ENCODE measurements at places on chromosomes 13 and 19. TPM values are rescaled to one million over a fixed set of nuclear protein-coding genes. Genes with fewer than 3 reads are reported as not detected.

DNA sequence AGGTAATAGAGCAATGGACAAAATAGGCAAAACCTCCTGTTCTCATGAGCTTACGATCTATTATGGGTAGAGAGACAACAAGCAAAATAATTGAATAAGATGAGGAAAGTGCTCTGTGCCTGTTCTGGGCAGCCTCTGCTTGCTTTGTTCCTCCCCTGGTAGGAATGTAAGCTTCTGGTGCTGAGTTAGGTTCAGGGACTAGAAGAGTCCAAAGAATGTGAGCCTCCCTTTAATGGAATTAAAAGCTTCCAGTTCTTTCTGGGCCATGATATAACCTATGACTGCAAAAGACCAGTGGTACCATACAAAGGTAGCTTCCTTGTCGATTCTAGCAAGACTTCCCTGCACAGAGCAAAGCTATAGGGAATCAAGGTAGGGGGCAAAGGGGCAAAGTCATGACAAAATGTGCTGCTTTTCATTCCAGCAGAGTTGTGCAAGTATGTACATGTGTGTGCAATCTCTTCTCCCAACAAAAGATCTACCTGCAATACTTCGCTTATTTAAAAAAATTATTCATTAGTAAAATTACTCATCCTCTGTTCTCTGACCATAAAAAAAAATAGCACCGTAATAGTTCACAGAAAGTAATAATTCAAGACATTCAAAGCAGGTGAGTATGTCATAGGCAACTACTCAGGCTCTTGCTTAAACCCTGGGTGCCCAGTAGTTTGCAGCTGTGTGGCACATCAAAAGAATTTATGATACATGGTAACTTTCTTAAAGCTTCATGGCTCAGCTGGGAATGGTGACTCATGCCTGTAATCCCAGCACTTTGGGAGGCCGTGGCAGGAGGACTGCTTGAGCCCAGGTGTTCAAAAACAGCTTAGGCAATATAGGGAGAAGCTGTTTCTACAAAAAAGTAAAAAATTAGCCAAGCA, 21.4 kb downstream of the ACOD1 start:
- H3K4me3 ChIP-seq: no peak overlapping the region
- H3K27ac ChIP-seq: no peak overlapping the region
- DNase-seq: no peak
- H3K27me3 ChIP-seq: peaks cover 52% of the 10 kb centered on the region
- H3K4me1 ChIP-seq: peaks cover 9% of the 10 kb centered on the region

Gene ZNF600
- 23.5 TPM for total RNA-seq

- no peaks in the 10 kb centered on the region for H3K27me3 ChIP-seq
- H3K4me3 ChIP-seq: no peak overlapping the region
- H3K36me3 ChIP-seq: no peaks in the 10 kb centered on the region
- no peak overlapping the region for H3K27ac ChIP-seq
Measured at GRCh38 chr13:87128036-87128435, 543.1 kb upstream of the SLITRK5 start.

Gene STXBP2
- 132 TPM for total RNA-seq

GRCh38 chr19:39177110-39177699, 19.6 kb upstream of the NCCRP1 start:
- no peak for DNase-seq
- H3K4me1 ChIP-seq: no peaks in the 10 kb centered on the region
- no peak overlapping the region for H3K4me3 ChIP-seq
- H3K36me3 ChIP-seq: no peaks in the 10 kb centered on the region
- no peaks in the 10 kb centered on the region for H3K27me3 ChIP-seq

- H3K27ac ChIP-seq: no peak overlapping the region
- H3K4me3 ChIP-seq: peak overlapping the region; percentile 53
- peaks cover 14% of the 10 kb centered on the region for H3K27me3 ChIP-seq
- peak; percentile 69 for DNase-seq
- peaks cover 8% of the 10 kb centered on the region for H3K36me3 ChIP-seq
Measured at GRCh38 chr19:46014941-46015686, 7.7 kb downstream of the PGLYRP1 start.

- no peak for DNase-seq
- H3K4me1 ChIP-seq: peaks cover 26% of the 10 kb centered on the region
- no peaks in the 10 kb centered on the region for H3K36me3 ChIP-seq
- no peaks in the 10 kb centered on the region for H3K27me3 ChIP-seq
- H3K4me3 ChIP-seq: no peak overlapping the region
- H3K27ac ChIP-seq: no peak overlapping the region
Measured at GRCh38 chr19:10238172-10238783, 7.1 kb upstream of the S1PR2 start.

DNA sequence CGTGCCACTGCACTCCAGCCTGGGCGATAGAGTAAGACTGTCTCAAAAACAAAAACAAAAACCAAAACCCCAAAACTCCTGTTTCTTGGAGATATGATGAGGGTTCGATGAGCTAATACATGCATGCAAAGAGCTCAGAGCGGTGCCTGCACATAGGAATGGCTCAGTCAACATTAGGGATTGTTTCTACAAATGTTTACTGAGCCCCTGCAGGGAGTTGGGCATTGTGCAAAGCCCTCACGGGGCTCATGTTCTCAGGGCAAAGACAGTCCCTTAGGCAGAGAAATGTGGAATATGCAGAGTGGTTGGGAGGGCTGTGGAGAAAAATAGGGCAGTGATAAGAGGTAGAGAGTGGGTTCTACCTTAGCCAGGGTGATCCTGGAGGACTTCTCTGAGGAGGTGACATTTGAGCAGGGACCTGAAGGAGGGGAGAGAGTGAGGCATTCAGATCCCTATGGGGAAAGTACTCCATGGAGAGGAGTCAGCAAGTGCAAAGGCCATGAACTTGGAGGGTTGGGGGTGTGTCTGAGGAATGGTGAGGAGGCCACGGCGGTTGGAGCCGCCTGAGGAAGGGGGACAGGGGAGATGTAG, 1.5 kb upstream of the EHD2 start:
- peaks cover 2% of the 10 kb centered on the region for H3K4me1 ChIP-seq
- H3K4me3 ChIP-seq: no peak overlapping the region
- no peaks in the 10 kb centered on the region for H3K36me3 ChIP-seq

GRCh38 chr19:39236527-39236926, 8.3 kb downstream of the IFNL3 start:
- H3K4me3 ChIP-seq: no peak overlapping the region
- peak overlapping the region; percentile 46 for H3K27ac ChIP-seq
- H3K27me3 ChIP-seq: peaks cover 7% of the 10 kb centered on the region
- H3K36me3 ChIP-seq: no peaks in the 10 kb centered on the region
- peaks cover 26% of the 10 kb centered on the region for H3K4me1 ChIP-seq

Gene SERTAD3
- 13.4 TPM for total RNA-seq

DNA sequence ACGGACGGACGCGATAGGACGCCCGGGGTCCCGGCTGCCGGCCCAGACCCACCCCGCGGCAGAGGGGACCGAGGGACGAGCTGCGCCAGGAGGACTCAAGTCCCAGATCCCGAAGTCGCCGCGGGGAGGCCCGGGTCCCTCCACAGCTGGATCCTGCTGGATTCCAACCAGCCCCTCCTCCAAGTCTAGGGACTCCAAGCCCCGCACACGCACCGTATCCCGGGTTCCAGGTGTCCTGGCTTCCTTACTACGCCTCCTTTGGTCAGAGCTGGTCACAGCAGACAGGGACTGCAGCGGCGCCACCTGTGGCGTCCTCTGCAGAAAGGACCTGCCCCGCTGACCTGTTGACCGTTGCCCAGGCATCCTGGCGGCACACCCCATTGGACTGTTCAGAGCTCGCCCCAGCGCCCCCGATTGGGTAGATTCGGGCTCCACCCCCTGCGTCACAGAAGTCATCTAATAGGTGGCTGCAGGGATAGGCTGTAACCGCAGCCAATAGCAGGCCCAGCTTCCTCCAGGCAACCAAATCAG, 29.0 kb upstream of the ZNF709 start:
- H3K27me3 ChIP-seq: no peaks in the 10 kb centered on the region
- DNase-seq: no peak
- no peaks in the 10 kb centered on the region for H3K4me1 ChIP-seq
- peaks cover 21% of the 10 kb centered on the region for H3K36me3 ChIP-seq
- H3K27ac ChIP-seq: no peak overlapping the region

DNA sequence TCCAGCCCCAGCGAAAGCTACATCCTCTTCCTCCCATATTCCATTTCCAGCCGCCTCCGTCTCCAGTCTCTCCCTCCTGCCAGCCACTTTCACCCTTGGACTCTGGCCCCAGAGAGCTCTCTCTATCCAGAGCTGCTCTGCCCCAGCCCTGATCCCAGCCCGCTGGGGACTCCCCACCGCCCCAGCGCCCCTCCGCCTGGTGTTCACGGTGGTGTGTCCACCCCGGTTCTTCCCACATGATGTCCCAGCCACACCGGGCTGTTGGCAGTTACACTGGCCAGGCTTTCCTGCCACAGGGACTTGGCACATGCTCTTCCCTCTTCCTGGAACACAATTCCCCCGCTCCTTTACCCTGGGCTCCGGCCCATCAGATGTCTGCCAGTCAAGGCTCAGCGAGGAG, 11.3 kb upstream of the EMC10 start:
- H3K27me3 ChIP-seq: no peaks in the 10 kb centered on the region
- no peak for DNase-seq
- no peak overlapping the region for H3K27ac ChIP-seq
- H3K4me3 ChIP-seq: no peak overlapping the region
- H3K36me3 ChIP-seq: no peaks in the 10 kb centered on the region

DNA sequence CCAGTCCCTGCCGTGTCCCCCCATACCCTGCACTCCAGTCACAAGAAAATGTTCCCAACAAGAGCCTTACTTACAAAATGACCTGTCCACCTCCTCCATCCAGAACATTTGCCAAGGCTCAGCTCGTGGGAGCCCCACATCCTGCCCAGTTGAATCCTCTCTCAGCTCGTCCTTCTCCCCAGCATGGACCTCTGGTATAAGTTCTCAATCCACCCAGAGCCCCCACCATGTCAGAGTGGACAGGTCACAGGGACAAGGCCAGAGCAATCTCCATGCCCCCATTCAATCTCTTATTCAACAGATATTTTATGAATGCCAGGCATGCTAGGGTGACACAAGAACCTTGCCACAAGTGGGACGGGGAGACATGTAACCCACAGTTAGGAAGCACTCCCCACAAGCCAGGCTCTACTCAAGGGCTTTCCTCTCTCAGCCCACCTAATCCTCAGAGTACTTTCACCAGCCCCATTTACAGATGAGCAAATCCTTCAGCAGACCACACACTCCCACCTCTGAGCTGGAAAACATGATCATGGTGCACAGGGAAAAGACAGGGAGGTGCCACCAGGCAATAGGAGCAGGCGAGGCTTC, 15.1 kb downstream of the DEDD2 start:
- H3K27ac ChIP-seq: peak overlapping the region; percentile 96
- no peak for DNase-seq
- H3K27me3 ChIP-seq: no peaks in the 10 kb centered on the region
- peak overlapping the region; percentile 73 for H3K4me3 ChIP-seq

- no peaks in the 10 kb centered on the region for H3K36me3 ChIP-seq
- H3K27me3 ChIP-seq: no peaks in the 10 kb centered on the region
- no peak for DNase-seq
- no peak overlapping the region for H3K4me3 ChIP-seq
Measured at GRCh38 chr13:106238690-106239089, 296.8 kb downstream of the EFNB2 start.

- H3K27ac ChIP-seq: no peak overlapping the region
- DNase-seq: no peak
- no peaks in the 10 kb centered on the region for H3K4me1 ChIP-seq
- H3K27me3 ChIP-seq: no peaks in the 10 kb centered on the region
- H3K36me3 ChIP-seq: no peaks in the 10 kb centered on the region
Measured at GRCh38 chr19:51695088-51695487, 2.0 kb downstream of the SPACA6 start.

Gene POGLUT2
- total RNA-seq: 11.1 TPM

Gene IGFL1
- not detected for total RNA-seq

GRCh38 chr19:17985037-17985818, 18.3 kb downstream of the KCNN1 start:
- H3K36me3 ChIP-seq: no peaks in the 10 kb centered on the region
- H3K4me1 ChIP-seq: no peaks in the 10 kb centered on the region
- DNase-seq: no peak

Gene MISP3
- 1.4 TPM for total RNA-seq

DNA sequence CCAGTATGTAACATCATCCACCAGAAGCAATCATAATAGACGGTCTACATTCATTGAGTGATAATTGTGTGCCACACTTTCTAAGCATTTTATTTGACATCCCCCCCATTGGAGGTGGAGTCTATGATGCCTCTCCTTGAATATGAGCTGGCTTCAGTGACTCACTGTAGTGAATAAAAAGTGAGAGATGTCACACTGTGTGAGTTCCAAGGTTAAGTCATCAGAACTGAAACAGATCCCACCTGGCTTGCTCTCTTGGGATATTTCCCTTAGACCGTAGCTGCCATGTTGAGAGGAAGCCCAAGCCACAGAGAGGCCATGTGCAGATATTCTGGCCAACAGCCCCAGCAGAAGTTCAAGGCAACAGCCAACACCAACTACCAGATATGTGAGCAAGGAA, 12.6 kb downstream of the RTBDN start:
- H3K27ac ChIP-seq: no peak overlapping the region
- peaks cover 11% of the 10 kb centered on the region for H3K27me3 ChIP-seq
- no peak overlapping the region for H3K4me3 ChIP-seq
- no peak for DNase-seq

GRCh38 chr13:42602906-42603305, 29.0 kb downstream of the TNFSF11 start:
- no peak for DNase-seq
- no peak overlapping the region for H3K4me3 ChIP-seq
- peaks cover 6% of the 10 kb centered on the region for H3K4me1 ChIP-seq
- peaks cover 1% of the 10 kb centered on the region for H3K36me3 ChIP-seq
- no peak overlapping the region for H3K27ac ChIP-seq

DNA sequence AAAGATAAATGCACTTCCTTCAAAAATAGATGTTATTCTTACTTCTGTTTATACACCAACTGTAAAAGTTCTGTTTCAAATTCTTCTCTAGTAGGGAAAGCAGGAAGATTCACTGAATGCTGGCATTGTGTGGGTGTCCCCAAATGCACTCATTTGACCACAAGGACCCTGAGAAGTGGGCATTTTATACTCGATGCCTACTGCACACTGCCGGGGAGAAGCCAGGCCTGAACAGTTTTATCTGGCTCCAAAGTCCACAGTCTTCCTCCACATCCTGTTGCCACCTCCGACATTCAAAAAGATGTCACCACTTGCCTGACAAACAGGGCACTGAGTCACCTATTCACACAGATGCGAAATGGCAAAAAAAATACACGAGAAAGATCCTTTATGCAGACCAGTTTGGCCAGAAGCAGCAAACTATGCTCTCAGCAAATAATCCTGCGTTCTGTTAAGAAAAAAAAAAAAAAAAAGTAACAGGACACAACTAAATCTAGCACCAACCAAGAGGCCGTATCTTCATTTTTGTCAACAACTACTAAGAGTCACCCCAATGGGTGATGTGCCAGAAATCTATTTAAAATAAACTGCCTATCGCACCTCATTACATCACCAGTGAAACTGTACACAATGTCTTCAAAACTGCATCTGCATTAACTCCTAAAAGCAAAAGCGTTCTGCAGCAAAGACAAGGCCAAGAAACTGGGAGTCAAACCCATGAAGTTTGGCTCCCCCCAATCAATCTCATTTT, 6.2 kb downstream of the ZC3H4 start:
- peaks cover 53% of the 10 kb centered on the region for H3K36me3 ChIP-seq
- H3K27me3 ChIP-seq: no peaks in the 10 kb centered on the region
- peak; percentile 72 for DNase-seq
- H3K27ac ChIP-seq: peak overlapping the region; percentile 100

Gene KLK2
- 0.29 TPM for total RNA-seq

Gene RASGRP4
- 1.6 TPM for total RNA-seq

Gene ZNF439
- total RNA-seq: 6.2 TPM

Gene ENOX1
- total RNA-seq: 2.4 TPM

Measured in activated CD8-positive, alpha-beta memory T cell treated with anti-CD3 and anti-CD28 coated beads, Interleukin-2, amount 10 ng/mL, durations not matched to agents 7 days and 5 days (primary cell).